ENCODE measurements at places on chromosomes 5 and 9.

GRCh38 chr5:59496524-59497134 is 396.9 kb downstream of the PDE4D start:
- DNase-seq = no peak

DNA sequence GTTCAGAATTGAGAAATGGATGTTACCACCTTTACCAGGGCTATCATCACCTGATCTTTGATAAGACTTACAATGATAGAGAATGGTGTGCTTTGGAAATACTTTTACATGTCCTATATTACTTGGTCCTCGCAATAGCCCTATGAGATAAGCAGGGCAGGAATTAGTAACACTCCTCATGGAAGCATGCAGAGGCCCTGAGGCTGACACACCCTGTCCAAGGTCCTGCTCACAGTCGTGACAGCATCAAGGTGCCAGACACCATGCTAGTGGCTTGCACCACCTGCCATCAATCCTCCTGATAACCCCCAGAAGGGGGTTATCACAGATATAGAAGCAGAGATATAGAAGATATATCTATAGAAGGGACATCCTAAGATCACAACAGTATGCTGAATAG is 216.8 kb upstream of the TBC1D2 start:
- DNase-seq = no peak

DNA sequence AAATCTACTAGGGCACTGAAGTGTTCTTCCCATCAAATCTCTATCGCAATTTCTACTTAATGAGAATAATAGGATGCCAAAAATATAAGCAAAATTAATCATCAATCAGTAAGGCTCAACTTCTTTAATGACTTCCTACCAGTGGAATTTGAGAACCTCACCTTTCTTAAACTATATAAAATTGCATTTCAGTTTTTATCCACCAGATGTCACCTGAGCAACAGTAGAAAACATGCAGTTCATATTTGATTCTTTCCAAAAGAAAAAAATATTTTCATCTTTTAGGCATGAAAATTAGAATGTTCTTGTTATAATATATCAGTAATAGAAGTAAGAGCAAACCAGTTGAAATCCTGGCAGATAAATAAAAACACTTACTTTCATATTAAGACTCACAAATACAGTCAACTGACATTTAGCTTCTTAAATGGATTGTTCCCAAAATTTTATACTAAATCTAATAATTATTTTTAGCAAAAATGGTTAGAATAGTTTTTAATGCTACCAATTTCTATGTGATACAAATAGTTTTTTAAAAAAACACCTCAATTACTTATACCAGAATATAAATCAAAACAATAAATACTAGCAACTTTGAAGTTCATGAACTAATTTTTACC is 13.4 kb upstream of the CCDC112 start:
- no peak for DNase-seq

GRCh38 chr5:131289738-131290137 is 25.9 kb downstream of the CDC42SE2 start:
- no peak for DNase-seq

- DNase-seq = no peak
Measured at GRCh38 chr5:178366998-178367735, 134.6 kb upstream of the PHYKPL start.

- DNase-seq = peak; percentile 44
Measured at GRCh38 chr9:134396825-134397224, 70.6 kb downstream of the RXRA start.

- no peak for DNase-seq
Measured at GRCh38 chr9:82134010-82134409, 145.4 kb downstream of the SPATA31D1 start.

DNA sequence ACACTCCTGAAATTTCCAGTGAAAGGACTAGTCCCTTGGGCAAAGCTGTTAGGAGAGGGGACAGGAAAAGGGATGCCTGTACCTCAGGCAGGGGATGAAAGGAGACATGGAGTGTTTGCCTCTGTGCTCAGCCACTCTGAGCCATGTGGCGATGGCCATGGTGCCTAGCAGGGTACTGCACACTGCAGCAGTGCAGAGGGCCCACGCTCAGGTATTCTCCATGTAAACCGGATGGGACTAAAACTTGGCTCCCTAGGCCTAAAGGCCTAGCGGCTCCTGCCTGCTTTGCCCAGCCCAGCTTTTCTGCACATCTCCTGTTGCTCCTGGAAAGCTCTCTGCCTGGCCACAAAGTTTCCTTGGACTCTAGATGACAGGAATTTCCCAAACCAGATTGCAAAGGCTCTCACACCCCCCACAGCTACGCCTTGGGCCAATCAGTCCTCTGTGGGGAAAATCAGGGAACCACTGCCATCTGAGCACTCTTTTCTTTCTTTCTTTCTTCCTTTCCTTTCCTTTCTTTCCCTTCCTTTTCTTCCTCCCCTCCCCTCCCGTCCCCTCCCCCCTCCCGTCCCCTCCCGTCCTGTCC is 44.3 kb downstream of the HABP4 start:
- DNase-seq = no peak

GRCh38 chr9:92392690-92393089 is 11.7 kb downstream of the OGN start:
- DNase-seq = no peak

- no peak for DNase-seq
Measured at GRCh38 chr5:160767062-160767461, 84.9 kb downstream of the ATP10B start.

DNA sequence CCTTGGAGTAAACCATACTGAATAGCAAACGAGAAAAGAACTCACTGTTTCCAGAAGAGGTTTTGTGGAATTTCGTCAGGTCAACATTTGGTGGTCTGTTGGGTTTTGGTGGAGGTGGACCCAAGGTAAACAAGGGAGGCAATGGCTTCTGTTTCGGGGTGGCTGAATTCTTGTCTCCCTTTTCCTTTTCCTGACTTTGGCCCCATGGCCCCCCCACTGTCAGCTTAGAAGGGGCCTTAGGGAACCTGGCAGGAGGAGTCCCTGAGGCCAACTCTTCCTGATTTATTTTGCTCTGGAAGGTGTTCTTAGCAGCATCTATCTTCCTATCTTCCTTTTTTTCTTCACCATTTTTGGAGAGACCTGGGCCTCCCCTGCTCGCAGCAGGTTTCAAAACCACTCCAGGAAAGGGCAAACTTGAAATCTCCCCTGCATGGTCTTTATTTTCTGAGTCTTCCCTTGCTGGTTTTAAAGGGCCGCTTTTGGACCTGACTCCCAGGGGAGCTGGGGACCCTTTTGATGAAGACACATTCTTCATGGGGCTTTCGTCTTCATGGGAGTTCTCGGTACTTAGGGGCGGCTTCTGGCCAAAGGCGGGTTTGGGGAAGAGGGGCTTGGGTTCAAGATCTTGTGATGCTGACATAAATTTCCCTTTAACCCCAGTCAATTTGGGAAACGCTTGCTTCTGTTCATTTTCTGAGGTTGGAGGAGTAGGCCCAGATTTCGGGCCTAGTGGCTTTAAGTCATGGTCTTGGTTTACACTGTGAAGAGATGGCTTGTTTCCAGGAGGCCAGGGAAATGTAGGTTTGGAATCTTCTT is 17.4 kb downstream of the FYB1 start:
- DNase-seq = no peak

DNA sequence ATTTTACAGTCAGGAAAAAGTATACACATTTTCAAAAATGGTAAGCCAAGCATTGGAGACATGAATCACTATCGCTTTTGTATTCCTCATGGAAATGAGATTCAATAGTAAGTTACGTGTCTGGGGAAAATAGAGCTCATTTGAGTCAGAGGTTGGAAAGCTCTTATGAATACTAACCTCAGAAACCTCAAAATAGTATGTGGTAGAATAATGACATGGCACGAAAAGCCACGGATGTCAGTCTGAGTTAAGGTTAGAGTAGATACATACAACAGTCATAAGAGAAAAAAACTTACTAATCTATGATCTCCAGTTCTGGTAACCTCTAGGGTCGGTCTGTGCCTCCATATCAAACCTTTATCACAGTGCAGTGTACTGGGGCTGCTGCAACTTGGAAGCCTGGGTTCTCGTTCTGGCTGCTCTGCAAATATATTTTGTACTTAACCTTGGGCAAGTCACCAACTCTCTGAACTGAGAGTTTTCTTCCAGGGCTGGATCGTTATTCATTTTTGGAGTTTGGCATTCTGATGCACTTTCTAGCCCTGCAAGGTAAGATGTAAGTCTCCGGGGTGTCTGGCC is 31.8 kb downstream of the MAP1B start:
- DNase-seq = no peak

DNA sequence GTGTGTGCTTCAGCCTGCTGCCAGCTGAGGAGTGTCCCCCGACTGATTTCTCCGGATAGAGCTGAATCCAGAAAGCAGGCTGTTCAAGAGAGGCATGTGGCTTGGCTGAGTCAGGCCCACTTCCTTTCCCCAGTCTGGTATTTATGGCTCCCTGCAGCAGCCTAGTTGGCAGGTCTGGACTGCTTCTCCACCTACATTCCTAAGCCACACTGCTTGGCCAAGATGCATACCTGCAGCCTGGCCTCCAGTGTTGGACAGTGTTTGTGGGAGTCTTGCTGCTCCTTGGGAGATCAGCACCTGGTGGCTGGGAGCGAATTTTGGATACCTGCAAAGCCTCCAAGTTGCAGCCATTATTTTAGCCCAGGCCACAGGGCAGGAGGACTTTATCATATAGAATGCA is 670.8 kb downstream of the ACTL7B start:
- no peak for DNase-seq

GRCh38 chr5:21623831-21624230 is 1229.3 kb downstream of the CDH12 start:
- DNase-seq = no peak

- DNase-seq = no peak
Measured at GRCh38 chr5:135891791-135892190, 3.9 kb downstream of the IL9 start.

All from activated T-helper 9 cell treated with anti-CD3 and anti-CD28 coated beads, Interleukin-2, amount 50 U/mL, for 16 hours (primary cell).